Activated T-cell treated with anti-CD3 and anti-CD28 coated beads, Interleukin-2, amount 50 U/mL, for 48 hours (primary cell): ENCODE measurements at places on chromosomes 13 and 19.

DNA sequence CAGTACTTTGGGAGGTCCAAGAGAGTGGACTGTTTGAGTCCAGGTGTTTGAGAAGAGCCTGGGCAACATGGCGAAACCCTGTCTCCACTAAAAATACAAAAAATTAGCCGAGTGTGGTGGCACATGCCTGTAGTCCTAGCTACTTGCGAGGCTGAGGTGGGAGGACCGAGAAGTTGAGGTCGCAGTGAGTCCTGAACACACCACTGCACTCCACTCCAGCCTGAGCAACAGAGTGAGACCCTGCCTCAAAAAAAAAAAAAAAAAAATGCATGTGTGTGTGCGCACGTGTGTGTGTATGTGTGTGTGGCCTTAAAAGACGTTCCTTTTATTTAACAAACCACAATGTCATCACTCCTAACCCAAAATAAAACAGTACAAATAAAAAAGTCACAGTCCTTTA is 62.6 kb downstream of the MAP4K1 start:
- no peak for DNase-seq

DNA sequence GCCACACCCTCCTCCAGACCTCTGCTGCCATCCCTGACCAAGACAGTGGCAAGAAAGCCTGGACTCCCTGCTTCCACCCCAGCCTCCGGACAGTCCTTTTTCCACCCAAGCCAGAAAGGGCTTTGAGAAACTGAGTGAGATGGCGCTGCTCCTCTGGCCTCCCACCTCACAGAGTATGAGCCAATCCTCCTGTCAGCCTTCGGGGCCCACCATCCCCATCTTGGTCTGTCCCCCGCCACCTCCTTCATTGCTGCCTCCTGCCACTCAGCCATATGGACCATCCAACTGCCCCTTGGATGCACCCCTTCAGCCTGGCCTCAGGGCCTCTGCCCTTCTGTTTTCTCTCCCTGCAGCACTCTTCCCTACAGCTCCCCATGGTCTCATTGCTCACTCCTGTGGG is 125.7 kb downstream of the CRYL1 start:
- no peak for DNase-seq

- no peak for DNase-seq
These were observed 198.5 kb downstream of the KATNAL1 start for GRCh38 chr13:30108913-30109237.

- DNase-seq = no peak
These were observed 210.9 kb downstream of the NALCN start for GRCh38 chr13:101205408-101205807.

- DNase-seq = no peak
These were observed 1733.7 kb upstream of the PCDH20 start for GRCh38 chr13:63149375-63149774.

GRCh38 chr13:76455960-76456359 is 430.2 kb downstream of the KCTD12 start:
- DNase-seq = no peak

DNA sequence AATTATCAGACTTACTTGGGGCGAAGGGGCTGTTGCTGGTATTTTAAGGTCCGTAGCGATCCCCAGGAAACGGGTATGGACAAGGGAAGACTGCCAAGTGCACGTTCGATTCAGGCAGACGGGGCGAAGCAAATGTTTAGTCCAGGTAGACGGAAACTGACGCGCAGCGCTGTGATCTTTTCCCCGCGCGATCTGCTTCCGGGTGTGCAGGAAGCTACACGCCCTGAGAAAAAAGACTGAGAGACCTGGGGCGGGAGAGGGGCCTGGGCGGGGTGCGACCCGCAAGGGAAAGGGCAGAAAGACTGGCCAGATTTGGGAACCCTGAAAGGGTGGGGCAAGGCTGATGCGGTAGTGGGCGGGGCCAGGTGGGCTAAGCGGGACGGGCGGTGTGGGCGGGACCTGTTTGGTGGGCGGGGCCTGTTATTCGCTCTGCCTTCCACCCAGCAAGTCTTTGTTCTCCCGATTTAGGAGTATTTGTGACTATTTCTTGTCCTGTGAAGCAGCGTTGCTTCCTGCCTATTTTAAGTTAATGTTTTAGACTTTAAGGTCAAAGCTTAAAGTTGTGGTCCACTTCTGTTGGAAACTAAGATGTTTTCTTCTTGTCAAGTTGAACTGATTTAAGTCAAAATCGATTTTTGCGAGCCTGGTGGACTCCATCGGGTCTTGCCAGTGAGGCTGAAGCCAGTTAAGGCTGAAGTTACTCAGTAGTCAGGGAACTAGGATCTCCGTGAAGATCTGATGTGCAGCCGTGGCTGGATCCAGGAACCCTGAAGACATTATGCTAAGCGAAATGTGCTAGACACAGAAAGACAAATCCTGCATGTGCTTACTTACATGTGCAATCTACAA is at the start of gene ZNF836:
ZNF836 (minus strand) TSS at position 301 of the 849 bp plus-strand sequence. CDS start 3,549 bp downstream, outside the sequence.
- DNase-seq = peak; percentile 91
